ENCODE measurements at places on chromosomes 13 and 19.

DNA sequence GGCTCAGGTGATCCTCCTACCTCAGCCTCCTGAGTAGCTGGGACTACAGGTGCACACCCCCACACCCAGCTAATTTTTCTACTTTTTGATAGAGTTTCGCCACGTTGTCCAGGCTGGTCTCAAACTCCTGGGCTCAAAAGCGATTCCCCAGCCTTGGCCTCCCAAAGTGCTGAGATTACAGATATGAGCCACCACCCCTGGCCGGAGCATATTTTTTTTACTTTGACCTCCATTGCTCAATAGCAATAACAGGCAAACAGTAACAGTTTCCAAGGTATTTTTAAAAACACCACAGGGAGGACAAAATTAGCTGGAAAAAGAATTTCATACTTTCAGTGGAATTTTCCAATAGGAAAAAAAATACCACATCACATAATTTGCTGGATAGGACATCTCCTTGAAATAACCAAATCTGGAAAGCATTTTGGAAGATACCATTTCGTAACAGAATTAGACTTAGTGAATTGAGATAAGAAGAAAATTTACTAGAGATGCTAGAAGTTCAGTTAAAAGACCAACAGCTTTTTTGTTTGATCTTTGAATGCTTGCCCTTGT is 5.2 kb downstream of the DUXA start:
- DNase-seq = no peak

- no peak for DNase-seq
These were observed 9.5 kb downstream of the SMAD9 start for GRCh38 chr13:36910545-36910944.

GRCh38 chr13:94683409-94683808 is 28.9 kb downstream of the SOX21 start:
- DNase-seq = no peak

GRCh38 chr19:38693380-38694223 is 46.2 kb downstream of the ACTN4 start:
- no peak for DNase-seq

DNA sequence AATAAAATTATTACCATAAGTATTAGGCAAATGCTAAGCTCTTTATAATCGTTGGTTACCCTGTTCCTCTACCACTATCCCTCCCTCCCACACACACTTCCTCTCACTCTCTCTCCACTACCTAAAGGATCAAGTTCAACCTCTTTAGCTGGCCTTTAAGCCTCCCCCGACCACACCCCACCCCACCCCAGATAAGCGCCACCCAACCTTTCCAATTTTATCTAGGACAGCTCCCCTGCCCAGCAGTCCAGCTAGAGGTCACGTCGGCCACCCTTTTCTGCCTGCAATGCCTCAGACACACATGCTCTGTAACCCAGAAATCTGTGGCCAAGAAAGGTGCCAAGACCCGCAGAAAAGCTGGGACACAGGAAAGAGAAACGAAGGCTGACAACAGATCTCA is 1.1 kb downstream of the LYPD4 start:
- DNase-seq = no peak

DNA sequence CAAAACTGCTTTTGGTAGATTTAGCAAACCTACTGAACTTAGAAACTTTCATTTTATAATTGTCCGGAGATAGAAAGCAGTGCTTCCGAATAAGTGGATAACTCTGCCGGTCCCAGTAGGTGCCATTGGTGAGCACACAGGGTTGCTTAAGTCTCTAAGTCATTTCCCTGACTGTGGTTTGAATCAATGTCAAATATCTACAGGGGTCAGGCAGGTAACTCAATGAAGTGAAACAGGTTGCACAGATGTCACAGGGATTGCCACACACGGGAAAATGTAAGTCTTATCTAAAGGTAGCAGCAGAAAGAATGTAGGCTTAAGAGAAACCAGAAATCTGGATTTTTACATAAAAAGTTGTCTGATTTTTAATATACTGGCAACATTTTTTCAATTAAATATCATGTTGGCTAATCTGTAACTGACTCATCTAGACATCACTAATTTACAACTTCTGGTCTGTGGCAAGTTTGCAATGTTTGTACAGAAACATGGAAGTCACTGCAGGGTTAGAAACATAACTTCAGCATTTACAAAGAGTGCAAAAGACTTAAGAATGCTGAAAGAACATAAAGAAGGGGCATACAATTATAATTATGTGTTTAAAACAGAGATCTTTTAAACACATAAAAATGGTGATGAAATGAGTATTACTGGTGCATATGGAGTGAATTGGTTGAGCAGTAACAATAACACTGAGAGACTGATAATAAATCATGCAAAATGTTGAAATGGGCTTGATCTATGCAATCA is 14.3 kb upstream of the LRRC63 start:
- DNase-seq = no peak

- no peak for DNase-seq
These were observed 72.1 kb upstream of the SLC15A1 start for GRCh38 chr13:98824376-98825160.

DNA sequence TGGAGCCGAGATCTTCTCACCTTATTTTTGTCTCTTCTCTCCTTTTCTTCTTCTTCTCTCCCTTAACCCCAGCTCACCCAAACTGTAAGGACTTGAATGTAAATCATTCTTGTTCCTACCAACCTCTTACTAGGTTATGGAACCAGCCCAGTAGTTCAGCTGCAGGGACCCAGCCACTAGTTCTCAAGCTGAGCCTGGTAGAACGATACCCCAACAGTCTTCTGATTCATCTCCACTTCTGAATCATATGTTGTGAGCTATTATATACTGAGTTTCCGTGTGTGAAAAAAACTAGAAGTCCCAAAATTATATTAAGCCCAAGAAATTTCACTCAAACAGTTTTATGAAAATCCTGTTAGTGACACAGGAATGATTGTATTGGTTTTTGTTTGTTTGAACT is 67.7 kb downstream of the DCT start:
- DNase-seq = no peak

- DNase-seq = no peak
These were observed 5.7 kb downstream of the C19orf33 start for GRCh38 chr19:38309615-38310278.

- DNase-seq = no peak
These were observed 46.0 kb downstream of the ATP11A start for GRCh38 chr13:112735791-112736190.

DNA sequence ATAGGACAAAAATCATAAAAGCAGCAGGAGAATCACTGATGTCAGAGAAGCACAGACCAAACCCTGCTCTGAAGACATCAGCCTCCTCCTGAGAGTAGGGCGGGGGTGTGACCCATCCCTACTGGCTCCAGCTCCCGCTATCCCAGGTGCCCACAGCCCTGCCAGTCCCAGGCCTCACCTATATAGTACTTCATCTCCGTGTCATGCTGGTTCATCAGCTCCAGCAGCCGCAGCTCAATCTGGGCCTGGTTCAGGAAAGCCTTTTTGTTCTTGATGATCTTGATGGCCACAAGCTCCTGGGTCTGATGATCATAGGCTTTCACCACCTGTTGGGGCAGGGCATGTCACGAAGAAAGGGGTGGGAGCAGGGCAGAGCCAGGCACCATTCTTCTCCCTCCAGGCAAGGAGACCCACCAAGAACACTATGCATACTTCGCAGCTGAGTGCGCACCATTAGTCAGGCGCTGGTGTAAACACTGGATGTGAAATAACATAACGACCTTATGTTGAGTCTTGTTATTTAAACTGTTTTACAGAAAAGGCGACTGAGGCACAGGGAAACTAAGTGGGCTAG is 4.2 kb downstream of the DYRK1B start:
- no peak for DNase-seq
